ENCODE measurements at places on chromosomes 16 and 17. TPM values are rescaled to one million over a fixed set of nuclear protein-coding genes. Genes with fewer than 3 reads are reported as not detected.

Gene SPIRE2
- 0.72 TPM for total RNA-seq

Gene TPSB2
- not detected for total RNA-seq

Gene FTSJ3
- total RNA-seq: 47.7 TPM

Gene TMC6
- 1.3 TPM for total RNA-seq

Gene C16orf74
- total RNA-seq: 2.9 TPM

Gene SF3B3
- total RNA-seq: 153 TPM

Gene RAMP2
- total RNA-seq: 0.46 TPM

Gene KCNJ2
- 2.9 TPM for total RNA-seq

Gene TMEM114
- not detected for total RNA-seq

Gene KRTAP4-1
- total RNA-seq: not detected

Gene FBXW10
- not detected for total RNA-seq

Gene UNC45B
- not detected for total RNA-seq

Gene OR1F1
- total RNA-seq: 0.07 TPM

Gene IL34
- total RNA-seq: 27.3 TPM

Gene GPR179
- total RNA-seq: 0.10 TPM

Gene KRTAP2-2
- not detected for total RNA-seq

Gene C17orf50
- not detected for total RNA-seq

Gene ITPRIPL2
- 71.8 TPM for total RNA-seq

Gene SOST
- 8.8 TPM for total RNA-seq

Gene FOXC2
- total RNA-seq: 5.0 TPM

Gene CCDC144A
- 8.8 TPM for total RNA-seq

Gene FN3KRP
- 16.5 TPM for total RNA-seq

Gene GGT6
- not detected for total RNA-seq

Gene CHST5
- total RNA-seq: not detected

Gene THRA
- 51.5 TPM for total RNA-seq

Gene SHCBP1
- total RNA-seq: 3.8 TPM

Gene MYCBPAP
- total RNA-seq: 1.7 TPM

Gene AATK
- 1.0 TPM for total RNA-seq

Gene MYH1
- not detected for total RNA-seq

Gene PLA2G10
- not detected for total RNA-seq

Gene MT4
- total RNA-seq: not detected

Gene NPTX1
- 8.0 TPM for total RNA-seq

Gene SLC16A11
- 0.13 TPM for total RNA-seq

Gene SLC5A11
- not detected for total RNA-seq

Gene ZG16
- not detected for total RNA-seq

Gene SERPINF2
- total RNA-seq: 0.20 TPM

Gene CACNG3
- not detected for total RNA-seq

Gene CCT6B
- 0.52 TPM for total RNA-seq

Gene HP
- total RNA-seq: 0.20 TPM

Gene KCNH6
- total RNA-seq: not detected

Gene TBC1D3C
- total RNA-seq: not detected

Gene NTN3
- 1.3 TPM for total RNA-seq

Gene MEFV
- 0.10 TPM for total RNA-seq

Gene CSH2
- total RNA-seq: not detected

Gene WNT3
- 1.0 TPM for total RNA-seq

Gene KCNG4
- not detected for total RNA-seq

Gene PYY
- not detected for total RNA-seq
